Activated CD8-positive, alpha-beta memory T cell treated with anti-CD3 and anti-CD28 coated beads, Interleukin-2, amount 10 ng/mL, durations not matched to agents 7 days and 5 days (primary cell): ENCODE measurements at places on chromosomes 3 and 15.
A peak's percentile ranks its signal among the peaks of the same experiment; 100 is the strongest.

GRCh38 chr3:73192036-73192738, 130.7 kb downstream of the EBLN2 start:
- no peak for DNase-seq

DNA sequence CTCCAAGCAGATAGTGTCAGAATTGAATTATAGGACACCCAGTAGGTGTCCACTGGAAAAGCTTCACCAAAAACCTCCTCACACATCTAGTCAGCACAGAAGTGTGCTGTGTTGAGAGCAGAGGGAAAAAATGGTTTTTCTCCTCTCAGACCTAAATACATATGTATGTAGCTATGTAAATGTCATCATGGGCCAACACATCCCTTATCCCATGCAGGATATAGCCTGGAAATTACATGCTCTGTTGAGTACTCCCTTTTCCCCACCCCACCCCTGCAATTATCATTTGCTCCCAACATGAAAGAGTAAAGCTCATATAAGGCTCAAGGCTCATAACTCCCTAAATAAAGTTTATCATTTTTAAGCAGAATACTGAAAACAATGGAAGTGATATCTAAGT, 35.7 kb downstream of the DLG1 start:
- no peak for DNase-seq

DNA sequence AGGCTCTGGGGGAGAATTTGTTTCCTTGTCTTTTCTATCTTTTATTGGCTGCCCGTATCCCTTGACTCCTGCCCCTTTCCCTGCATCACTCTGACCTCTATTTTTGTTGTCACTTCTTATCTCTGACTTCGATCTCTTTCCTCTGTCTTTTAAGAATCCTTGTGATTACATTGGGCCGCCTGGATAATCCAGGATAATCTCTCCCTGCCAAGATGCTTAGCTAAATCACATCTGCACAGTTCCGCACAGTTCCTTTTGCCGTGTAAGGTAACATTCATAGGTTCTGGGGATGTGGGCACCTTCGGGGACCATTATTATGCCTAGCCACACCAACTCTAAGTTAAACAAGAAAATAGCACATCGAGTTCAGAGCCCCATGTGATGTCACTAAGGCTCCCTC, 103.0 kb upstream of the DPPA4 start:
- no peak for DNase-seq

DNA sequence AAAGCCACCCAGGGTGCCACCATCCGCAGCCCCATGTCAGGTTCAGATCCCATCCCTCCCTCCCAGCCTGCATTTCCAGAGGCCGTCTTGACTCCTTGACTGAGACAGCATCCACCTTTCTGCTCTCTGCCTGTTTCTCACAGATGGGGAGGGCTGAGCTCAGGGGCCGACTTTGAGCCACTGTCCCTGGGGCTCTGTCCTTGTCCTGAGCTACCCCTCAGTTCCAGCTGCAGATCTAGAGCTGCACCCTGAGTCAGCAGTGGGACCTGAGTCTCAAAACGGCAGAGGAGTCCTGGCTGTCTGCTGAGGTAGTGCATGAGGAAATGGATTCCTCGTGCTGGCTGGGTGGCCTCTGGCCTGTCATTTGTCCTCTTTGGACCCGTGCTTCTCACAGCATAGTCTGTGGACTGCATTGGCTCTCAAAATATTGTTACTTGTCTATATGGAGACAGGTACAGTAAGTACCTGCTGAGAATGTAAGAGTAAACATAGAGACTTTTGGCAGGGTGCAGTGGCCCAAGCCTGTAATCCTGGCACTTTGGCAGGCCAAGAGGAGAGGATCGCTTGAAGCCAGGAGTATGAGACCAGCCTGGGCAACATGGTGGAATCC, 22.3 kb downstream of the RPLP1 start:
- DNase-seq, result no peak

DNA sequence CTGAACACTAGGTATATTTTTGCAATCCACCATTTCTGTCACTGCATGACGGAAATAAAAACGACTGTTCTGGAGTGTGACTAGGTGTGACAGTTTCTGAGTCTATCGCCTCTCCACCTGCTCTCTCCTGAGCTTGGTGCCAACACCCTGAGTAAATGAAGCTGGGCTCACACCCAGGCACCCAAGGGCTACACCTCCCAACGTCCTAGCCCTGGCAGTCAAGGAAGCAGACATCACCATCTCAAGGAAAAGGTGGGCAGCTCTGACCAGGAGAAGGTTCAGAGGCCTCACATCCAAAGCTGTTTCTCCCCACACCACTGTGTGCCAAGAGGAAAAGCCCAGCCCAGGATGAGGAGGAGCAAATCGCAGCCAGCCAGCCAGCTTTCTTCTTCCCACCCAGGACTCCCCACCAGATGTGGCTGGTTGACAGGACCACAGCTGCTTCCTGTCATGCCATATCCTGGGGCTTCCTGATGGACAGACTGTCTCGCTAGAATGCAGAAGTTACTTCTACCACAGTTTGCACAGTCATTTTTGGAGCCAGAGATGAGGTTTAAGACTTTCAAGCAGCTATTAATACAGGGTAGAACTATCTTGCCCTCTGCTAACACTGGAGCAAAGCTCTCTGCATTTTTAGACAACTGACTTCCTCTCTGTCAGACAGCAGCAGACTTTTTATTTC, 3.3 kb downstream of the SCAMP2 start:
- DNase-seq, result peak; percentile 90

DNA sequence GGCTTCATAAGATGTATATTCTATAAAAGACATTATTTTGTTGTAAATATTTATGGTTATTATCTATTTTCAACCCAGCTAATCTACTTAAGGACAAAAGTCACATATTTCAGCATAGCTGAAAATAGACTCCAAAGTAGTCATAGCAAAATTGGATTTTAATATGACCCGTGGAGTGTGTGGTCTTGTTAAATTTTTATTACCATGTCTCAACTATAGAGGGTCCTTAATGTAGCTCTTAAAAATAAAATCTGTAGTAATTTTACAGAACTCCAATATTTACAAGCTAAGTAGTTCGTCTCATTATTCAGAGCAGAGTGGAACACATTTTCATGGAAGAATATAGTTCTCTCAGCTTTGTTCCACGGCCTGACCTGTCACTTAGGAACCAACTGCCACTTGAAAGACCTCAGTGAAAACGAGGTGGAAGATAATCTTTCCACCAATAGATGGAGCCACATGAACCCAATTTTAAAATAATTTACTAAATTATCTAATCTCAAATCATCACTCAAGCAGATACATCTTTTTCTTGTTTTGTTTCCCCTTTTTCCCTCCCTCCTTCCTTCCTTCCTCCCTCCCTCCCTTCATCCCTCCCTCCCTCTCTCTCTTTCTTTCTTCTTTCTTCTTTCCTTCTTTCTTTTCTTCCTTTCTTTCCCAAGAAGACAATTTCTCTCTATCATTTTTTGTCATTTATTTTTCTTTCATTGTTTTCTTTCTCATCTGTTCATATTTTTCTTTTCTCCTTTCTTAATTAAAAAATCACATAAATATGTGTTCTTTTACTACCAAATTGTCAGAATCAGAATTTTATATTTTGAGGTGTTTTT, 97.2 kb downstream of the CLDN1 start:
- no peak for DNase-seq

GRCh38 chr3:117589454-117589853, 879.9 kb downstream of the TUSC7 start:
- no peak for DNase-seq

DNA sequence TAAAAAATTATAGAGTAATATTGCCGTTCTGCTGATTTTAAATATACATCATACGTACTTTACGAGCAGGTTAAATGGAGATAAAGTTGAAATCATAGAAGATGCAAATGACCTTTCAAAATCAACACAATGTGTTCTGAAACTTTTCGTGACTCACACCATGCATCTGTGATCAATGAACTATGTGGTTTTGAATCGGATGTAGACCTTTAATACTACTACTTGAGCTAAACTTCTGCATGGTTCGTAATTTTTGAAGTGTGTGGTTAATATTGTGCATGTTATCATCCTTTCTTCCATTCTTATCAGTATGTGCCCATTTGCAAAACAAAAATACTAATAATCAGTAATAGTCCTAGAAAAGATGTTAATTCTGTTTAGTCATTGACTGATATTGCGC, 58.9 kb downstream of the GASK1A start:
- peak; percentile 16 for DNase-seq

DNA sequence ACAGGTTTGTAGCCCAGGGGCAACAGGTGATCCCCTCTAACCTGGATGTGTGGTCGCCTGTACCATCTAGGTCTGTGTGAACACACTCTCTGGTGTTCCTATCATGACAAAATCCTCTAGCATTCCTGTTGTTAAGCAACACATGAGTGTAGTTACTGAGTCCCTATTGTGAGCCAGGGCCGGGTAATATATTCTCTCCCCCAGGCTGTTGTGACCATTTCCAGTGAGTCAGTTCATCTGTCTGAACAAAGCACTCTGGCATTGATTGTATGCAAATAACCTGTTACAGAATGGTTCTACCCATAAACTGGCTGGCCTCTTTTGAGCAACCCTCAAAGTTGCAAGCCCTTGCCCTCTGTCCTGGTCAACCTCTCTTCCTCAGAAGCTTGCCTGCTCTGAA, 2.6 kb upstream of the FLNB start:
- no peak for DNase-seq

DNA sequence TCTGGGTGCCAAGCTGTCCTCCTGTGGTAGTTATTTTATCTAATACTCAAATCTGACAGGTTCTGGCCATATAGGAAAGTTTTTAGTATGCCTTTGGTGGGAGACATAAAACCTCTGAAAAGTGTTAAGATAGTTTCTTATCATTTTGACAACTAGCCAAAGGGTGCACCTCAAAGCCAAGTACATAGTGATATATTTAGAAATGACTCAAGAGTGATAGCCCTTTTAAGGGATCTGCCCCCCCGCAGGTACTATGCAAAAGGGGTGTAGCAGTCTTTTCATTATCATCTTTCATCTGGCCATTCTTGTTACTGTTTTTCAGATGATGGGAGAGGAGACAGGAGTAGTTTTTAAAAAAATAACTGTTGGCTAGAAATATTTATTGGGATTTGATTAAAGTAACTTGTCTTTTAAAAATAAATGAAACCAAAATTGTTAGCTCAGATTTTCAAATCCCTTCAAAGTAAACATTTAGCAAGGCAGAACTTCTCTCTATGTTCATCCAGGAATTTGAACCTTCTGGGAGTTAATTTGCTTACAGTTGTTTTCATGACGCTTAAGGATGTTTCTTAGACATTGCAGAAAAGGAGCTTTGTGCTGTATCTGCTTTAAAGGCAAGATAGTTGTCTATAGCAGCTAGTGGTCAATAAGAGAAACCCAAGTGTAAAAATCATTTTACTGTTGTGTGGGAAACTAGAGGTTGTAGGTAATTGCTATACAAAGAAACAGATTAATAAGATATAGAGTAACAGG, 5.1 kb downstream of the PHLDB2 start:
- DNase-seq, result no peak

DNA sequence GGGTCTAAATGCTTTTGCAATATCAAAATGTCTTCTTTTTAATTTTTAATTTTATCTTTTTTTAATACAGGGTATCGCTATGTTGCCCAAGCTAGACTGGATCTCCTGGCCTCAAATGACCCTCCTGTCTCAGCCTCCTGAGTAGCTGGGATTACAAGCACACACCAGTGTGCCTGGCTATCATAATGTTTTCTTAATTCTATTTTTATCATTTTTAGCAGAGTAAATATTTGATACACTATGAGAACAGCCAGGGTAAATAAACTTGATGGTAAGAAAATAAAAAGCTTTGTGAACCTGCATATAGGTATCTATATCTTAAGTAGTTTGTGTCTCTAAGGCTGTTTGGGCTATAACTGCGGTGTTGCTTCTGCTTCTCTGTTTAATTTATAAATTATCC, 60.4 kb downstream of the IL12A start:
- no peak for DNase-seq

GRCh38 chr15:53658255-53658654, 101.2 kb downstream of the WDR72 start:
- DNase-seq, result no peak

DNA sequence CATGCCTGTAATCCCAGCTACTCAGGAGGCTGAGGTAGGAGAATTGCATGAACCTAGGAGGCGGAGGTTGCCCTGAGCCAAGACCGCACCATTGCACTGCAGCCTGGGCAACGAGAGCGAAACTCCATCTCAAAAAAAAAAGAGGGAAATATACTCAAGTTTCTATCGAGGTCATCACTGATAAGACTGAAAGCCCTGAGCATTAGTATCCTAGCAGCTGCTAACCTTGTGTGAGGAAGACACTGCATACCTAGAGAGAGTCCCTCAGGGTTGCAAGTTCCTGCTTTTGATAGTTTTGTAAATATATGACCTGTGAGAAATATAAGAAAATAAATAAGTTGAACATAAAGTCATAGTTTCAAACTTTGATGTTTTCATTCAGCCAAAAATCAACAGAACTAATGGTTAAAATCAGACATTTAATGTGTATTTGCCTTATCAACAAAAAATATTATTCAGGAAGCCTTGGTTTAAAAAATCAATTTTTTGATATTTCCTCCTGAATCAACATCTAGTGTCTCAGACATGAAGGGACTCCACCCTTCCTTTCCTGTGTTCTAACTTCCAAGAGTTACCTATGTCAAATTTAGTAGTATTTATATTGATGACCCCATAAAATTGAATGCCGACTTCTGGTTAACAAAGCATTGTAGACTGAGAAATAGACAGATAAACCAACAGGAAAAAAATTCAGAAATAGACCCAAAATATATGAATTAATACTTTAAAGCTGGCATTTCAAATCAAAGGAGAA, 19.8 kb upstream of the USP3 start:
- DNase-seq, result no peak

DNA sequence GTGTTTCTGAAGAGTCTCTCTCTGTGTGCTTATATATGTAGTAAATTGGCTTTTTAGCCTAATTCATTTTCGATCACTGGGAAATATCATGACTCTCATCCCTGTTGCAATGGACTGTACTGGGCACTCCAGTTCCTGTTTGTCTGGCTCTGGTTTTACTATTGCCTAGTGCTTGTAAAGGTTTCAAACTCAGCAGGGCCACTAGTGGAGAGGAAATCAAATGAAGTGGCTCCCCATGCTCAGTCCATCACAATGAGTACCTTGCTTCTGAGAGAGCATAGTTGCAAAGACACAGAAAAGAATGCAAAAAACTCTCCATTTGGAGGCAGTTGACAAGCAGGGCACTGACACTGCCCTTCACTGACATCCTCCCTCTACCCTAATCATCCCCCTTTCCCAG, 167.8 kb downstream of the TAFA4 start:
- DNase-seq, result no peak

- DNase-seq, result no peak
Measured at GRCh38 chr15:95664450-95664849, 666.0 kb upstream of the NR2F2 start.

- no peak for DNase-seq
Measured at GRCh38 chr3:151476344-151477018, 15.6 kb upstream of the IGSF10 start.

GRCh38 chr15:65189102-65189740, 4.1 kb upstream of the CLPX start:
- DNase-seq, result peak; percentile 47
